ENCODE measurements at places on chromosomes 4 and X.

- no peak for DNase-seq
Measured at GRCh38 chrX:2547736-2548135, 47.0 kb upstream of the DHRSX start.

GRCh38 chr4:132108784-132109183 is 1040.3 kb upstream of the PCDH10 start:
- DNase-seq, result no peak

DNA sequence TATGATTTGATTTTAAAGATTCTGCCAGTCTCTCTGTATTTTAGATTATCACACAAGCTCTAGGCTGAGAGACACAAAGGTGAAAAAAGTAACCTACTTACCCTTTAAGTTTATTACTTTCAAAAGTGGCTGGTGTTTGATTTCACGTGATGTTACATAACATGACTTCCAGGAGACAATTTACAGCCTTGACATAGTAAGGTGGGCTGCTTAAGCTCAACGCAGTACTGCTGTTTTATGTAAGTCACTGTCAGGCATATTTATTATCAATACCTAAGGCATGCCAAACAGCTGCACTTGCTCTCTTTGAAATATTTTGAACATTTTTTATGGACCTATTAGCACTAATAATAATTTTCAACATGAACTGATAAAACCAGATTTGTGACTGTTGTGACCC is 451.5 kb upstream of the FAM241A start:
- no peak for DNase-seq

GRCh38 chrX:13473442-13474163 is 95.8 kb upstream of the EGFL6 start:
- DNase-seq, result peak; percentile 8
